Effector CD4-positive, alpha-beta T cell (primary cell): ENCODE measurements at places on chromosomes 6 and 20.

- no peak for DNase-seq
These were observed 86.2 kb downstream of the TULP4 start for GRCh38 chr6:158398252-158399024.

GRCh38 chr20:17381724-17382123 lies 149.5 kb downstream of the BFSP1 start:
- DNase-seq = no peak

DNA sequence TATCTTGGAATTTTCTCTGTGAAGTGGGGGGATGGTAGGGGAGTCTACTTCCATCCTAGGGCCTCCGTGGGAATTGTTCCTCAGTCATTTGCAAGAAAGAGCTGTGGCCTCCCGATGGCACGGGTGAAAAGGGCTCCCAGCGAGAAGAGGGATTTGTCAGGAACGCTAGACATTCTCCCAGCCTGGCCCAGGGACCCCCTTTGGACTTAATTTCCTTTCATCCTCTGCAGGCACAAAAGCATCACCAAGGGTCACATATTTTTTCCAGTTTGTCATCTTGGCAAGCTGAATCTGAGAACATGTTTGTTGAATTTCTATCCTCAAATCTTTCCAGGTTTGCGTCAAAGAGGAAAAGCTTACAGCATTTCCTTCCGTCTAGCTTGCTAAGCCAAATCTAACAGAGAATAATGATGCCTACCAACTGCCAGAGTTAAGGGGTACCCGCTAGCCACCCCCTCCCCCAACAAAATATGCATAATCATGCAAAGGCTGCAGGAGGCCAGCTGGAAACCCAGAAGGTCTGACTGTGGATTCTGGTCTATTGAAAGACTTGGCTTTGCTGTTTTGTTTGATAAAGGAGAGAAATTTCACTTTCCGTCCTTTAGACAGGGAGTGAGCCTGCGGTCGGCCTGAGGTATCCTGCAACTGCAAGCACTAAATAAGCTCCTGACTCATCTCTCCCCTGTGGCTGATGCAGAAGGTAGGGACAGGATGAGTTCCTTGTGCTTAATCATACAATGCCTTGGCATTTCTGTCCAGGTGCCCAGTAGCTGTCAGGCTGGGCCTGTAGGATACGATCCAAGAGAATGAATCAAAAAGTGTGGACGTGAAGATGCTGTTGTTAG lies 23.1 kb downstream of the PSMG4 start:
- no peak for DNase-seq

GRCh38 chr6:129889580-129889979 lies 28.5 kb upstream of the TMEM244 start:
- DNase-seq = no peak

GRCh38 chr6:34223956-34224940 lies 12.4 kb upstream of the HMGA1 start:
- peak; percentile 90 for DNase-seq

GRCh38 chr20:2890742-2891141 lies 17.5 kb downstream of the PTPRA start:
- DNase-seq = no peak

- no peak for DNase-seq
These were observed 34.7 kb upstream of the ARFGEF2 start for GRCh38 chr20:48886811-48887210.
